WTC11 (cell line): ENCODE measurements at places on chromosomes 2 and 18.

- DNase-seq, result no peak
Observed at GRCh38 chr18:36448384-36449290, 151.1 kb downstream of the FHOD3 start.

DNA sequence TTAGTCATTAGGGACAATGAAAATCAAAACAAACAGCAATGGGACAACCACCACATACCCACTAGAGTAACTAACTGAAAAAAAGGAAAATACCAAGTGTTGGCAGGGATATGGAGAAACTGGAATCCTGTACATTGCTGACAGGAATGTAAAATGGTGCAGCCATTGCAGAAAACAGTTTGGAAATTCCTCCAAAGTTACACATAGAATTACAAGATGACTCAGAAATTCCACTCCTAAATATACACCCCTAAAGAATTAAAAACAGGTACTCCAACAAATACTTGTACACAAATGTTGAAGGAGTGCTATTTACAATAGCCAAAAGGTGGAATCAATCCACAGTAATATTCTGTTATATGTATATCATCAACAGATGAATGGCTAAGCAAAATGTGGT is 110.9 kb downstream of the ROCK1 start:
- no peak for DNase-seq

DNA sequence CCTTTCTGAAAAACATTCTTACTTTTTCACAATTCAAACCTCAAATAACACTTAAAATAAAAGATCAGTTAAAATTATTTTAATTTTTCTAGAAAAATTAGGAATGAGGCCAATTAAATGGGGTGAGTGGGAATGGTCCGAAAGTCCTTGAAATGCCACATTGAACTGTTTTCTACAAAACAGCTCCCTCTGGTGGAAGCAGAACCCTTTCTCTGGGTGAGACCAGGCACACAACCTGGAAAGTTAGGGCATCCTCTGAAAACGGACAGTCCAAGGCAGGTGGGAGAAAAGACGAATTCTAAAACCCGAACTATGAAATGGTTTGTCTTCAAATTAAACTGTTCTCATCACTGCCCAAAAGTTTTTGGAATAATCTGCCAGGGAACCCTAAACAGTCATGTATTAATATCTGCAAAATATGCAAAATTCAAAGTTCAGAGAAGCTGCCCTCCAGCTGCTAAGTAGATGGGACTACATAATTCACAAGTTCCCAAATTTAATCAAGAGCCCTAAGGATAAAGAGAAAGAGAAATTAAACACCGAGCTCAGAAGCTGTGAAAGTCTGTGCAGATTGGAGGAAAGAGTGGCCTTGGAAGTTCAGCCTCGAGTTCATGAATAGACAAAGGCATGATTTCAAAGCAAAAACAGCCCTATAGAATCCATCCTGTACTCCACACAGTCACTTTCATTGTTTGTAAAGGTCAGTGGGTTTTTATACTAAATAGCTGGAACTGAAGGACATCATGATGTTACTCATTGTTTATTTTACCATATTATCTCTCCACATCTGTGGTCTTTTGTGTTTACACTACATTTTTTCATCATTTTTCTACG is 108.3 kb downstream of the PIEZO2 start:
- DNase-seq, result peak; percentile 60

DNA sequence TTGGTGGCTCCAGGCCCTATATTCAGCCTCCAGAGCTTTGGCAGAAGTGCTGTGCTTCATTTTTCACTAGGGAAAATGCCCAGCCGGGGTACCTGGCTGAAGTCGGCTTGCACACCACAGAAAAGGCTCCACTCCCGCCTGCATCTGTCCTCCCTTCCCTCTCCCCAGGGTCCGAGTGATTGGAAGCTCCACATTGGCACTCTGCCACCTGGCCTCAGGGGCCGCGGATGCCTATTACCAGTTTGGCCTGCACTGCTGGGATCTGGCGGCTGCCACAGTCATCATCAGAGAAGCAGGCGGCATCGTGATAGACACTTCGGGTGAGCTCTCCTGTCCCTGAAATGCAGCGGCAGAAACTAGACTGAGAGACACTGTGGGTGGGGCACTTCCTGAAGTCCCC is 47.4 kb downstream of the IMPA2 start:
- no peak for DNase-seq

DNA sequence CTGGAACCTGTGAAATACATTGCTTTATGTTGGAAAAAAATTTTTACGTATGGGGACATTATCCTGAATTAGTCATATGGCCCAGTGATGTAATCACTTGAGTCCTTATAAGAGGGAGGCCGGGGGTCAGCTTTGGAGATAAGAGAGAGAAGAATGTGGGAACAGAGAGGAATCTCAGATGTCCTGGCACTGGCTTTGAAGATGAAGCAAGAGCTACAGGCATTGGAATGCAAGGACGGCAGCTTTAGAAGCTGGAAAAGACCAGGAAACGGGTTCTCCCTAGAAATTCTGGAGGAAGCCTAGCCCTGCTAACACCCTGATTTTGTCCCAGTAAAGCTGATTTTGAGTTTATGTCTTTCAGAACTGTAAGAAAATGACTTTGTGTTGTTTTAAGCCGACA is 1129.9 kb upstream of the GYPC start:
- DNase-seq, result no peak

DNA sequence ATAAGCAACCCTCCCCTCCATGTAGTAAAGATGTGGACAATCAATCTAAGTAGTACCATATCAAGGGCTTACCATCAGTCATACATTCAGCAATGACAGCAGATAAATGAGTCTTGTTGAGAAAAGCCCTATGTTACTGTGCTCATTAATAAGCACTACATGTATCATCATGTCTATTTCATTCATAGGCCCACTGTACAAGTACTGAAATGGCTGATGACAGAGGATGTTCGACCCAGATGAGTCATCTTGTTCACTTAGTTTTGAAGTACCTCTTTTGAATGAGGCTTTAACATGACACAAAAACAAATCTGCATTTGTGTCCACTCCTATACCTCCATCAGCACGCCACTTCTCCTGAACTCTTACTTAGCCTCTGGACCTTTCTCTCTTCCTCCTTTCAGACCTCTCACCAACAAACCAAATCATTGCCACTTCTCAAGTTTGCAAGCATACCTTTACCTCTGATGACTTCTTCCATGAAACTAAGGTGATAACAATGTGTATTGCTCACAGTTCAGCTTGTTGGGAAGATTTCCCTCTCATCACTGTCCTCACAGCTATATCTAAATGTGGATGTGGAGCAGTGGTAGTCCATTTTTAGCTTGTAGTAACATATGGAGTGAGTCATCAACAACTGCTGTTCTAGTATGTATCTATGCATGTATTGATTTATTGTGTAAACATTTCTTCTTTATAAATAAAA is 921.0 kb upstream of the SLC39A10 start:
- no peak for DNase-seq
